ENCODE measurements at places on chromosomes 1 and 21.
A peak's percentile ranks its signal among the peaks of the same experiment; 100 is the strongest.

DNA sequence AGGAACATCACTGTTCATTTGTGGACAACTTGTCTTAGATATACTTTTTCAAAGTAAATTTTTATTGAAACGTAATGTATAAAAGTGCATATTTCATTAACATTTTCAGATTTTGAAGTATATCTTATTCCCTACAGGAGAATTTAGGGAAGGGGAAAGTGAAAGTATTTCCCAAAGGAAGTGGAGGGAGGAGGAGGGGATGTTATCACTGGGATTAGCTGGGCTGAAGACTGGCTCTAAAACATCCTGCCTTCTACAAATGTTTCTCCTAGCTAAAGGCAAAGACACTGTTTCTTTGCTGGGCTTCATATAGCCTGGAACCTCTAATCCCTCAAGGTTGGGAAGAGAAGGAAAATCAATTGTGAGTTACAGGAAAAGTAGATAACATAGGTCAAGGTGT lies 7.1 kb upstream of the ZNF697 start:
- DNase-seq, result no peak

- DNase-seq, result no peak
These were observed 161.6 kb upstream of the RAB4A start for GRCh38 chr1:229109320-229109761.

- DNase-seq, result no peak
These were observed 44.1 kb downstream of the TRPM2 start for GRCh38 chr21:44397431-44398031.

DNA sequence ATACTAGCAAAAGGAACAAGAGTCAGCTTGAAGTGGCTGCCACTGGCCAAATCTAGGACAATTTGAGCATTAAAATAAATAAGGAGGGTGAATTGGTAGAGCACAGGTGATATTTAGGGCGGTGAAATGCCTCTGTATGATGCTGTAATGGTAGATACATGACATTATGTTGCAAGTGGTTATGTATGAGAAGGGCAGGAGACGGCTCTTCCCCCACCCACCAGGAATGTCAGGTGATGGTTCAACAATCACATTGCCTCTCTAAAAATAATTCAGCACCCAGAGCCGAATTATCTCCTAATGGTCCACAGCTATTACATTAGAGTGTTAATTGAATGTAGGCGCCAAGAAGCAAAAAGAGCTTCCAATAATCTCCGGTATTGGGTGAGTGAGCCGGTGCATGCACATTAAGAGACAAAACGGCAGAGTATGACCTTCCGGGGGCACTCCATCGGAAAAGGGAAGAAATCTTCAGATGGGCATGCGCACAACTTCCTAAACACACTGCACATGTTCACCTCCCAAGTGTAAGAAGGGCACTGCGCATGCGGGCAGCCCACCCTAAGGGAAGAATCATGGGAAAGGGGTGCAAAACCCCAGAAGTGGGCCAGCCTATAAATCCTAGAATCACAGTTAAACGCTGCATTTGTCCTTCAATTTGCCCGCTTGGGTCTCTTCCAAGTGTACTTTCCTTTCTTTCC lies 6.8 kb upstream of the IFNAR1 start:
- DNase-seq, result no peak

DNA sequence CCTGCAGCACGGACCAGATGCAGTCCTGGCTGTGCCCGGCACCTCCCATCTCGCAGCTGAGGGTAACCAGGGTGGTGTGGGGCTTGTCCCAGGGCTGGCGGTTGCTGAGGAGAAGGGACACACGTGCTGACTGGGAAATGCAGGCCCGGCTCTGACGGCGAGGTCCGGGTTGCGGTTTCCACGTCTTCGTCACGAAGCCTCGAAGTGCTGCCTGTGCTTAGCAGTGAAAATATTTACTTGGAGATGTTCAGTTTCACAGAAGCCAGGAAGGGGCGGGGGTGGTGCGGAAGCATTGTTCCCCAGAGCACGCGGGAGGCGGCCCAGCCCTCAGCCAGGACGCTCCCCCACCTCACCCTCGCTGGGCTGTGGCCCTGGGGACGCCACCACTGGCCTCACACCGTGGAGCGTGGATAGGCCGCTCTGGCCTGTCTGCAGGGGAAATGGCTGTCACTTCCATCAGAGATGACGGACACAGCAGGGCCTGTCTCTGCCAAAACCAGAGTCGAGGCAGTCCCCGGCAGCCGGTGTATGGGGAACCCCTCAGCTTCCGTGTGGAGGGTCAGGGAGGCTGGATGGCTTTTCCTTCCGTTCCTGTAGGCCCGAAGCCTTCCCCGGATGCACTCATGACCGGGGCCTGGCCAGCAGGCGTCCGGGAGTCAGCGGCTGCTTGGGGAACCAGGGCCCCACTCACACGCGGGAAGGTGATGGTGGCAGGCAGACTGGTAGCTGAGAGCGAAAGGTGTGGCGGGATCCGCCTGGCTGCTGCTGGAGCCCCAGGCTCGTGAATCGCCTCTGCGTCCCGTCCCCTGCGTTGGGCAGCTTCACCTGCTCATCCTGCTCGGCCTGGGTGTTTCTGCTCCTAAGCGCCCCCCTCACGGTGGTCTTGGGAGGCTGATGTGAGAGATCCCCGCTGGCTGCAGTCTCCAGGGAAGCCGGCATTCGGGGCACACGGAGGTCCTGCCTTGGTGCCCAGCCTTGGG lies 14.7 kb upstream of the POFUT2 start:
- no peak for DNase-seq

GRCh38 chr1:92399076-92399475 lies 87.6 kb downstream of the GFI1 start:
- DNase-seq, result no peak

GRCh38 chr1:157201767-157202166 lies 63.6 kb upstream of the ETV3 start:
- DNase-seq, result no peak

GRCh38 chr1:159009704-159010361 lies at the start of gene IFI16:
Gene IFI16 (plus strand): TSS chr1:159009907. CDS start chr1:159014681, 4,774 bp downstream.
- DNase-seq, result no peak

GRCh38 chr1:161218301-161219077 lies 3.4 kb downstream of the FCER1G start:
- no peak for DNase-seq

DNA sequence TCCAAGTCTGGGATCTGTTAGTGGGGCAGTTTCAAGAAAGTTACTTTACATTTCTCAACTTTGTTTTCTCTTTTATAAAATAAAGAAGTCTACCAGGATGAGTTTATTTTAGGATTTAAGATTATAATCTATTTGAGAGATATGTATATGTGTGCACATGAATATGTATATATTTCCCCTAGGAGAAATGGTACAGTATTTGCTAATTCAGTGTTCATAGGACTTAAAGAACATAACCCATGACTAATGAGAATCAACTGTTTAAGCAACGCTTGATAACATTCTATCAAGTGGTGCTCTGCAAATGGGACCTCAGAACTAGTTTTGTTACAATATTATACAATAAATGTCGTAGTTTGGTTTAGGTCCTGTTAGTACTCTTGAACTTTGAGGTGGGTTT lies 7.0 kb downstream of the BCAS2 start:
- DNase-seq, result no peak

- peak; percentile 80 for DNase-seq
These were observed 3.3 kb upstream of the SLC45A1 start for GRCh38 chr1:8314346-8315280.

DNA sequence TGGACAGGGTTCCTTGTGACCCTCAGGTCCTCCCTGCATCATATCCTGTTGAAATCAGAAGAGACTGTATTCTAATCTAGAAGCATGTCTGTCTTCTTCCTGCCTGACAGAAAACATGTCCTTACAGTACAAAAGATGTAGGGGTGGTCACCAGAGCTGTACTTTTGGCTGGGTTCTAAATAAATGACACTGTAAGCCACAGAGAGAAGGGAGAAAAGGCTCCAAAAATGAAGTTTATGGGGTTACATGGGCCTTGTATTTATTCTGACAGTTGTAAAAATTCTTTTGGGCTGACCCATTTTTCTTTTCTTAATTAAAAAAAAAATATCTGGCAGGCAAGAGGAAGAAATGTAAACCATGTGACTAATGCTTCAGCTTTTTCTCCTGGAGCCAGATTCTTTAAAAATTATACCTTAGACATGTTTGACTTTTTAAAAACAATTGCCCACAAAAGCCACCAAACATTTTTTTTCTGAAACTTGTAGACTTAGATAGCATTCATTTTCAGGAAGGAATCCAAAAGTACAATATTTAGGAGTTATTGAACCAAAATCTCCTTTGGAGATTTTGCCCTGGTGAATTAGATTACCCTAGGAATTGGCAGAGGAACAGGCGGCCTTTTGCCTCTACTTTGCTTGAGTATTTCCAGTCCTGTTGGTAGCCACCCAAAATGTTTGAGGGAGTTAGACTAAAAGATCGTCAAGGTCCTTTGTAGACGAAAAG lies 17.1 kb downstream of the RGL1 start:
- peak; percentile 60 for DNase-seq

DNA sequence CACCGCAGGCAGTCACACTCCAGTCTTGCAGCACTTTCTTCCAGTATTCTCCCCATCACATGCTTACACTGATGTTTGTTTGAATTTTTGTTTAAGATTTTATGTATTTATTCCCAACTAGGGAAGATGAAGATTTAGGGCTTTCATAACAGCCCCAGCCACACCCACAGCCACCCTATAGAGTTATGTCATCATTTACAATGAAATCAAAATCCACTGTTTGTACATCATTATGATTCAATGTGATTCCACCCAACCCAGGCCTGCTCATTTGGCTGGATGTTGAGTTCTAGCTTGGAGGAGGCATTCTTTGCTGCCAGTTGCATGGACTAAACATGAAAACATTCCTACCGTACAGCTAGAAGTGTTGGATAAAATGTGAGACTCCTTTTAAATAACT lies 35.8 kb downstream of the RIPK4 start:
- DNase-seq, result no peak

- DNase-seq, result no peak
These were observed 520.5 kb downstream of the SMYD3 start for GRCh38 chr1:245986404-245987218.

GRCh38 chr21:39888848-39889247 lies 21.6 kb downstream of the PCP4 start:
- no peak for DNase-seq

DNA sequence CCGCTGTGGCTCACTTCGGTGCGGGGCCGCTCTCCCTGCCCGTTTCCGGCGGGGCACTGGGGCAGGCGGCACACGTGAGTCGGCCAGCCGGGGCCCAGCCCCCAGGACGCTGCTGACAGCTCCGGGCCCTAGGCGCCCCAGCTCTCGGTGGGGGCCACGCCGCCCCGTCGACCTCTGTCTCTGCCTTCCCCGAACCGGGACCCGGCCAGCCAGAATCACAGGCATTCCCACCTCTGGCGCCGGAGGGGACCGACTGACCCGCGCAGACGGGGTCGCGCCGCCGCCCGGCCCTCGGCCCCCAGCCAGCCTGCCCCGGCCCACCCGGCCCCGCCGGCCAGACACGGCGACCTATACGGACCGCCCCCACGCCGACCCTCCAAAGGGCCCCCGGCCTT lies 755 bp downstream of the SCMH1 start:
- peak; percentile 15 for DNase-seq

- DNase-seq, result no peak
These were observed 7.4 kb downstream of the JAM2 start for GRCh38 chr21:25646474-25646873.

DNA sequence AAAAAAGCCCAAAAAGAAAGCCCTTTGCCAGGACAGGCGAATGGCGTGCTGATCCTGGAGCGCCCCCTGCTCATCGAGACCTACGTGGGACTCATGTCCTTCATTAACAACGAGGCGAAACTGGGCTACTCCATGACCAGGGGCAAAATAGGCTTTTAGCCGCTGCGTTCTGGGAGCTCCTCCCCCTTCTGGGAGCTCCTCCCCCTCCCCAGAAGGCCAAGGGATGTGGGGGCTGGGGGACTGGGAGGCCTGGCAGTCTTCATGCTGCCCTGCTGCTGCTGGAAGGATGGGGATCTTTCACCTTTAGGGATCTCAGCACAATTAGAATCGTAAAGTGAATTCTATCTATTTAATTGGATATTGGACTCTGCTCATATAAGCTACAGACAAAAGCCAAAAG lies 3.6 kb downstream of the TPRG1L start:
- no peak for DNase-seq

DNA sequence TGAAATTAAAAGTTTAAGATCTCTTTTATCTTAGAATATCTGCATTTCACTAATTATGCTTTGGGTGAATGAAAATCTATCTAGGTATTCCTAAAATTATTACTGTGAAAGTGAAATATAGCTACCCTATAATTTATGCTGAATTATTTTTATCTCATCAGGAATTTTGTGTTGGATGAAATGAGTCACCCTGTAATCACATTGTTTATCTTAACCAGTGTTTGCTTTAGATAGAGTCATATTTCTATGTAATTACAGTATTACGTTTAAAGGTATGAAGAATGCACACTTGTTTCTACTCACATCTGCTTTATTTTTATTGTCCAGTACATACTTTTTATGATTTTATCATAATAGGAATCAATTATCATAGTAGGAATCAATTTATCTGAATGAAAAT lies 249.2 kb downstream of the NCAM2 start:
- no peak for DNase-seq

DNA sequence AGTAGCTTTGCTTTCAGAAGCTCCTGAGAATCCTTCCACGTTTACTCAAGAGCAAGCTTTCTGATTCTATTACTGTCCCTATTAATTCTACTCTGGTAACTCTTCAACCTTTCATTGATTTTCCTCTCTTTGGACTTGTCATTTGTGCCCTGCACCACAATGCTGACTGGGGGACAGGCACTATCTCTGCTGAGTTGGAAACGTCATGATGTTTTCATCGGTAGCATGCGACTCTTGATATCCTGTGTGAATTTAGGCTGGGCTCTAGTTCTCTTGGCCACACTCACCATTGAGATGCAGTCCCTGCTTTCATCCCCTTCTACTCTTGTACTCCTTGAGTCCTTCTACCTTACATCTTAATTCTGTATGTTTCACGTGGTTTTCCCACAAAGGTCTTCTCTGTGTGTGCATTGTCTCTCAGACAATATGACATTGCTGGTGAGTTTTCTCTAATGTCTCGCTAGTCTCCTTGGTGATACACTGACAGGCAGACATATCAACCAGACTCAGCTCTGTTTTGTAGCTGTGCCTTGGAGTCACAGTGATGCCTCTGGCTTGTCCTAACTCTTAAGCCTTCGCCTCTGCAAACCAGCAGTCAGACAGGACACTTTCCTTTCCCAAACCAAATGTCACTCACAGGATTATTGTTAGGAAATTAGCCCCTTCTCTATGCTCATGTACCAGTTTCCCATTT lies 223.6 kb upstream of the ADGRL2 start:
- DNase-seq, result no peak

GRCh38 chr1:50109647-50110075 lies 941 bp downstream of the ELAVL4 start:
- peak; percentile 14 for DNase-seq

DNA sequence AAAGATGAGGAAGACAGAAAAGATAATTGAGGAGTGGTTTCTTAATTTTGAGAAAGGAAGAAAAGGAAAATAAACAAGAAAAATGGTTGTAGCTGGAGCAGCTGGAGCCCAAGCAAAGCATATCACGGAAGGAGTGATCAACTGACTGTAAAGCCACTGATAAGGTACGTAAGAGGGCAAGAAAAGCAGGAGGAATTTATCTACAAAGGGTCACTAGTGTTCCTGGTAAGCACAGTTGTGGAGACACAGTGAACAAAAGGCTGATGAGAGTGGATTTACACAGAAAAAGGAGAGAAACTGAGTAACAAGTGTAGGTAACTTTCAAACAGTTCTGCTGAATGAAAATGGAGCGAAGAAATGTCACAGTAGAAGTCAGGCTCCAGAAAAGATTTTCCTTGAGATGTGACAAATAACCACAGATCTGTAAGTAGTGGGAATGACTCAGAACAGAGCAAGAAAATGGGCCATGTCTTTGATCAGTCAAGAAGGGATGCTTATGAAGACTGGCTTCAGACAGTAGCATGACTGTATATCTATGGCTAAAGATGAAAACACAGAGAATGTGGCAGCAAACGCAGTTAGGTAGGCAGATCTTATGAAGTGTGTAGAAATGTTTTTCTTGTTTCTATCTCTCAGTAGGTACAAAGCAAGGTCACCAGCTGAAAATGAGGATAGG lies 45.6 kb upstream of the RBM34 start:
- DNase-seq, result no peak

Data from NCI-H446 (cell line).